Activated CD4-positive, alpha-beta memory T cell treated with anti-CD3 and anti-CD28 coated beads for 36 hours (primary cell): ENCODE measurements at places on chromosomes 4 and X. TPM values are rescaled to one million over a fixed set of nuclear protein-coding genes. Genes with fewer than 3 reads are reported as not detected.

The SOD3 gene
- total RNA-seq, result not detected

GRCh38 chr4:163804001-163804400 is 309.5 kb downstream of the TMA16 start:
- no peaks in the 10 kb centered on the region for H3K4me1 ChIP-seq
- H3K27me3 ChIP-seq, result peaks cover 2% of the 10 kb centered on the region
- H3K27ac ChIP-seq, result no peak overlapping the region
- no peak overlapping the region for H3K4me3 ChIP-seq

- no peaks in the 10 kb centered on the region for H3K4me1 ChIP-seq
- no peak overlapping the region for H3K4me3 ChIP-seq
- H3K27ac ChIP-seq, result no peak overlapping the region
- no peaks in the 10 kb centered on the region for H3K27me3 ChIP-seq
- no peaks in the 10 kb centered on the region for H3K36me3 ChIP-seq
- no peak for DNase-seq
Observed at GRCh38 chr4:24772061-24772705, 23.2 kb upstream of the SOD3 start.

The NSG1 gene
- total RNA-seq, result 9.1 TPM

GRCh38 chr4:37825968-37826294 is 555 bp upstream of the PGM2 start:
- DNase-seq, result no peak
- H3K27ac ChIP-seq, result peak overlapping the region; percentile 81
- H3K27me3 ChIP-seq, result no peaks in the 10 kb centered on the region

- peaks cover 21% of the 10 kb centered on the region for H3K27me3 ChIP-seq
- no peaks in the 10 kb centered on the region for H3K36me3 ChIP-seq
- DNase-seq, result no peak
- no peak overlapping the region for H3K4me3 ChIP-seq
- H3K4me1 ChIP-seq, result no peaks in the 10 kb centered on the region
Observed at GRCh38 chr4:7396186-7396910, 38.4 kb downstream of the PSAPL1 start.

- H3K27me3 ChIP-seq, result no peaks in the 10 kb centered on the region
- no peak for DNase-seq
- H3K4me3 ChIP-seq, result peak overlapping the region; percentile 4
- peaks cover 42% of the 10 kb centered on the region for H3K4me1 ChIP-seq
Observed at GRCh38 chr4:99052902-99053301, 35.7 kb downstream of the ADH5 start.

- H3K4me3 ChIP-seq, result no peak overlapping the region
- no peak for DNase-seq
- no peak overlapping the region for H3K27ac ChIP-seq
Observed at GRCh38 chr4:125420526-125420925, 105.8 kb downstream of the FAT4 start.

The PFKFB1 gene
- total RNA-seq, result 0.59 TPM

GRCh38 chr4:2331043-2331420 is 69.1 kb upstream of the MXD4 start:
- H3K4me3 ChIP-seq, result no peak overlapping the region
- no peak overlapping the region for H3K27ac ChIP-seq
- no peak for DNase-seq
- H3K27me3 ChIP-seq, result no peaks in the 10 kb centered on the region

DNA sequence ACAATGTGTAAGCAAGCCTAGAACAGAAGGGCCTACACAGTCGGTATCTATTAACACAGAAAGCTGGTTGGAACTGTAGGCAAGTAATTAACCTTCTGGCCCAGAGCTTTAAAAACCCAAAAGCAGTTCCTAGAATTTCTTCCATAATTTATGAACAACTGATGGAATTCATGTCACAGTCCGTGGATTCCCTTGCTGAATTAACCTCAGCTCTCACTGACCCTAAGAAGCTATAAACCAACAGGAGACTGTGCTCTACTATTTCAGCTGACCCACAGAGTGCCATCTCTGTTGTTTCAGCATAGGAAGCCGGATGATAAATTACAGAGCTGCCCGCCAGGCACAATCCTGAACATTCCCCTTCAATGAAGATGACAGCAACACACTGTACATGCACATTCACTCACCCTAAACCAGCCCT is 157.3 kb downstream of the PRDM5 start:
- DNase-seq, result no peak
- no peaks in the 10 kb centered on the region for H3K36me3 ChIP-seq
- H3K27me3 ChIP-seq, result peaks cover 6% of the 10 kb centered on the region
- H3K27ac ChIP-seq, result no peak overlapping the region

- H3K27ac ChIP-seq, result peak overlapping the region; percentile 87
- no peaks in the 10 kb centered on the region for H3K27me3 ChIP-seq
- H3K4me1 ChIP-seq, result peaks cover 57% of the 10 kb centered on the region
- DNase-seq, result no peak
Observed at GRCh38 chrX:154720067-154720466, 30.8 kb downstream of the GAB3 start.

The GLRB gene
- total RNA-seq, result not detected

- H3K4me3 ChIP-seq, result no peak overlapping the region
- H3K27ac ChIP-seq, result no peak overlapping the region
- H3K27me3 ChIP-seq, result no peaks in the 10 kb centered on the region
- DNase-seq, result no peak
- peaks cover 6% of the 10 kb centered on the region for H3K36me3 ChIP-seq
Observed at GRCh38 chr4:106201373-106201772, 114.6 kb downstream of the TBCK start.

GRCh38 chr4:95155759-95156451 is 392.9 kb downstream of the UNC5C start:
- DNase-seq, result no peak
- no peak overlapping the region for H3K4me3 ChIP-seq
- peaks cover 14% of the 10 kb centered on the region for H3K4me1 ChIP-seq
- H3K27me3 ChIP-seq, result no peaks in the 10 kb centered on the region
- no peak overlapping the region for H3K27ac ChIP-seq
- H3K36me3 ChIP-seq, result no peaks in the 10 kb centered on the region

DNA sequence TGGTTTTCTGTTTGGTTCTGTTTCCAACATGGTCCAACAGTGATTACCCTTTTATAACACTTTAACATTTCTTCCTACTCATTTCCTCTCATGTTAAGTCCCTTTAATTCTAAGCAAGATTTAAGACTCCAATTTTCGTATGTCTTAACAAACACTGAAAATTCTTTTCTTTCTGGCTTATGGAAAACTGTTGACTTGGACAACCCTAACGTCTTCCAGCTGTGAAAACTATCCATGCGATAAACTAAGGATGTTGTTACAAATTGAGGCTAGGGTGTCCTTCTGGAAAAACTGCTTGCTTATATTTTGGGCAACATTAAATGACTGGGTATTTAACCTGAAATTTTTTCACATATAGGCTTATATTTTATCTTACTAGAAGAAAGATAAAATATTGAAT is 33.9 kb upstream of the RTL3 start:
- H3K4me3 ChIP-seq, result no peak overlapping the region
- no peaks in the 10 kb centered on the region for H3K27me3 ChIP-seq
- no peak for DNase-seq
- H3K36me3 ChIP-seq, result no peaks in the 10 kb centered on the region

GRCh38 chrX:69051901-69052300 is 113.4 kb downstream of the PJA1 start:
- H3K4me1 ChIP-seq, result no peaks in the 10 kb centered on the region
- H3K36me3 ChIP-seq, result no peaks in the 10 kb centered on the region
- no peaks in the 10 kb centered on the region for H3K27me3 ChIP-seq
- no peak for DNase-seq
- H3K4me3 ChIP-seq, result no peak overlapping the region

DNA sequence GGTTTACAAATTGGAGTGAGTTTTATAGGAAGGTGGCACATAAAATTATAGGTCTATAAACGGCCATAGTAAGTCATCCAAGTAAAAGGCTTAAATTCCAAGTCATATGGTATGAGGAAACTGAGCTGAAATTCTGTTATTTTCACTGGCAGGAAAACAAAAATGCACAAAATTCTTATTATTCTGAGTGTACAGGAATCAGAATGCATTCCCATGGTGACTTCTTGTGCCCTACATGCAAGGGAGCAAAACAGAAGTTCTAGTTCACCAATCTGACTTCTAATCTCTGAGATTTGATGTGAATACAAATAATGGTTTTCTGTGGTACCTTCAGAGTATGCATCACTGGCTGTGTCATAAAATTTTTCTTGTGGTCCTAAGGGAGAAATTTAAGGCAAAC is 102.9 kb downstream of the CLCN4 start:
- H3K27me3 ChIP-seq, result no peaks in the 10 kb centered on the region
- no peaks in the 10 kb centered on the region for H3K4me1 ChIP-seq

DNA sequence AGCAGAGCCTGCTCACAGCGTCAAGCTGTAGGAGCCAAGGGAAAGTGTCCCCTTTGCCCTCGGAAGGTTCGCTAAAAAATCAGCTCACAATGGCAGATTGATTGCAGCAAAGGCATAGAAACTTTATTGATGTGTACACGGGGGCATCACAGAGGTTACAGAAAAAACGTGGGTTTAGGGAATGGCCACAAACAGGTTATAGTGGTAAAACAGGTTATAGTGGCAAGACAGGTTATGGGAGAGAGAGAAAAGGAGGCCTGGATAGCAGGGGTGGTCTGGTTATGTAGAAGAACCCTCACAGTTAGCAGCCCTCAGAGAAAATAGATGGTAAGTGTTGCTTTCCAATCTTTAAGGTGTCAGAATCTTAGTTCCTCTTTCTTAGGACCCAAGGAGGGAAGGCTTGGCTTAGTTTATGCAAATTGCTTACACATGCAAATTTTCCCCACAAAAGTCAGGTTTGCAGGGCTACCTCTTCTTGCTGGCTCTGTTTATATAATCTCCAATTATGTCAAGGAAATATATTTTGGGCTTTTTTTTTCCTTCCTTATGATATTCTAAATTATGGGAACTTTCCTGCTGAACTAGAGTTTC is 113.7 kb downstream of the BMP15 start:
- H3K27ac ChIP-seq, result no peak overlapping the region
- H3K36me3 ChIP-seq, result no peaks in the 10 kb centered on the region
- DNase-seq, result no peak
- peaks cover 1% of the 10 kb centered on the region for H3K27me3 ChIP-seq

GRCh38 chrX:133983256-133983973 is 2.0 kb downstream of the GPC3 start:
- H3K27me3 ChIP-seq, result peaks cover 24% of the 10 kb centered on the region
- H3K4me1 ChIP-seq, result peaks cover 7% of the 10 kb centered on the region
- H3K36me3 ChIP-seq, result no peaks in the 10 kb centered on the region
- H3K4me3 ChIP-seq, result no peak overlapping the region

- no peaks in the 10 kb centered on the region for H3K4me1 ChIP-seq
- no peak for DNase-seq
- no peaks in the 10 kb centered on the region for H3K27me3 ChIP-seq
- H3K27ac ChIP-seq, result no peak overlapping the region
- H3K36me3 ChIP-seq, result no peaks in the 10 kb centered on the region
Observed at GRCh38 chr4:124573056-124573455, 139.5 kb downstream of the ANKRD50 start.

DNA sequence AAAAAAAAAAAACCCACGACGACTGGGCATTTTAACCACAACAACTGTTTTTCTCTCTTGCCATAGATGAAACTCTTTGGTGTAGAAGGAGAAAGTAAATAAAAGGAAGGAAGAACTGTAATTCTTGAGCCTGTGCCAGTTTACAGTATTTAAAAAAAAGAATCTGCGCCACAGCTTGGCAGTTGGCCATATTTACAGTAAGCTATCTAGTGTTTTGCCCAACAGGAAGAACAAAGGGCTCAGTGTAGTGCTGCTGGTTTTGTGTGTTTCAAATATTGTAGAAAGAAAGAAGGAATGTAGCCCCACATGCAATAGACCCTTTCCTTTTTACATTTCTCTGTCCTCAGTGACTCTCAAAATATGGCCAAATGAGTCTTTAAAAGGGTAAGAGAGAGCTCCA is 66.1 kb downstream of the NR3C2 start:
- H3K27me3 ChIP-seq, result no peaks in the 10 kb centered on the region
- DNase-seq, result peak; percentile 32
- H3K36me3 ChIP-seq, result peaks cover 2% of the 10 kb centered on the region
- H3K4me1 ChIP-seq, result peaks cover 28% of the 10 kb centered on the region
- peak overlapping the region; percentile 61 for H3K4me3 ChIP-seq

The TLR1 gene
- 1.8 TPM for total RNA-seq

The BTK gene
- total RNA-seq, result 0.58 TPM

- H3K36me3 ChIP-seq, result no peaks in the 10 kb centered on the region
- no peaks in the 10 kb centered on the region for H3K4me1 ChIP-seq
- DNase-seq, result no peak
- no peaks in the 10 kb centered on the region for H3K27me3 ChIP-seq
Observed at GRCh38 chr4:136424052-136424451, 1108.2 kb downstream of the PCDH18 start.

The ERCC6L gene
- total RNA-seq, result 10.5 TPM

- H3K27ac ChIP-seq, result no peak overlapping the region
- H3K36me3 ChIP-seq, result no peaks in the 10 kb centered on the region
- no peaks in the 10 kb centered on the region for H3K4me1 ChIP-seq
- DNase-seq, result no peak
- peaks cover 41% of the 10 kb centered on the region for H3K27me3 ChIP-seq
Observed at GRCh38 chr4:6404611-6405396, 67.6 kb downstream of the PPP2R2C start.

DNA sequence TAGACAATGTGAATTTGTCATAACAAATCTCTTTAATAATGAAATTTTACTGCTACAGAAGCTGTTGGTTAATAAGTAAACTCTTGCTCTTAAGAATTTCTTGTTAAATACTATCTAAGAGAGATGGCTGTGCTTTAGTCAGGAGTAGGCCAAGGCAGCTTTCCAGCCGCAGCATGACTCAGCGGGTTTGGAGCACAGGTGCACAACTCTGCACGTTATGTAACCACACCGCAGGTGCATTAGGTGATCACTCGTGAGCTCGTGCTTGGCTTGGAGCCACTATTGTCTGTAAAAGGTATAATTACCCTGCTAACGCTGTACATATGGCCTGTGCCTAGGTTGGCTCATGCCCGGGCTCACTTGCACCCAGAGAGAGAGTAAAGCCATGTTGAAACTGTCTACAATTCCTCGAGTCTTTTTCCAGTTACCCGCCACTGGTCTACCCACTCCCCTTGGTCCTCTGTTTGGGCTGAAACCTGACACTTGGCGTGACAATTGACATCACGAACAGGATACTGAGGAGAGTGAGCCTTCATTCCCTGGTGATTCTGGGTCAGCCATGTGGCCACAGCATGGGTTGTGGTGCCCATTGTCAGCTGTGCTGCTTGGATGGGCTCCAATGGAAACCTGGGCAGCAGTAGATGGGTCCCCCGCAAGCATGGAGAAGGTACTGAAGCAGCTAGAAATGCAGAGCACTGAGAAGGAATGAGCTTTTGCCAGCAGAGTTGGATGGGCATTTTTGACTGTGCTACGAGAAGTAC is 18.4 kb upstream of the ANAPC4 start:
- peaks cover 9% of the 10 kb centered on the region for H3K36me3 ChIP-seq
- H3K4me1 ChIP-seq, result no peaks in the 10 kb centered on the region
- no peak overlapping the region for H3K4me3 ChIP-seq
- no peaks in the 10 kb centered on the region for H3K27me3 ChIP-seq
- DNase-seq, result no peak

DNA sequence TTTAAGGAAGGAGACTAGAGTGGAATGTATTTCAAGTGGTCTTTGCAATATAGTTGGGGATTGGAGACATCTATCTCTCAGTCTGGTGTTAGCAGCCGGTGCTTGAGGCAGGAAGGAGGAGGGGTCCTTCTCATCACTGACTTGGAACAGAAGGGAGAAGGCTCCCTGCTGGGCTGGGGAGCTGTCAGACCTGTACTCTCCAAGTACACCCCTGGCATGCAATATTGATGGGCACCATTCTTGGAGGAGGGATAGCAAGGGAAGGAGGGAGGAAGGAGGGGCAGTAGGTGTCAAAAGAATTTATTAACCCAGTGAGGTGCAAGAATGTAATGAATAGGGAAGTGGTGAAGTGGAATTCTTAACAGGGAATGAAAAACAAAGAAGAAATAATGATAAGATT is 338.8 kb downstream of the UNC5C start:
- H3K4me3 ChIP-seq, result no peak overlapping the region
- H3K36me3 ChIP-seq, result no peaks in the 10 kb centered on the region
- no peak for DNase-seq
- H3K27ac ChIP-seq, result no peak overlapping the region
